ENCODE measurements at places on chromosomes 12 and 14. TPM values are rescaled to one million over a fixed set of nuclear protein-coding genes. Genes with fewer than 3 reads are reported as not detected.

LRP1-AS gene
- total RNA-seq: not detected

DNA sequence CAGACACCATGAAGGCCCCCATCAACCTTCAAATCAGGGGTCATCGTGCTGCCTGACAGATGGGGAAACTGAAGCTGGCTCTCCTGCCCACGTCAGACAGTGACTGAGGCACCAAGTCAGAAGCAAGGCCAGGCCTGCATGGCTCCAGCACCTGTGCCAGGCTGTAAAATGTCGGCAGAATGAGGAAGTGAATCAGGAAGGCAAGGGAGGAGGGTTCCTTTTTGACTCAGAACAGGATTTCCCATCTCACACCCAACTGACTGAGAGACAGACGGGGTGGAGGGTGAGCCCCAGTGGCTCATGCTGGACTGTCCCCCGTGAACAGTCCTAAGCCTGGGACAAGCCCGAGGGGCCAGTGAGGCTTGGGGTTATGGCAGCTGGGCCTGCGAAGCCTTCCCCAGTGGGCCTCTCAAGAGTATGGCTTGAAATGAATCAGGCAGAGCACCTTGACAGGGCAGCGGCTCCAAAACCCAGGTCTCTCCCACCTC, 20.9 kb downstream of the SYNE3 start:
- no peak for DNase-seq

- no peak for DNase-seq
Observed at GRCh38 chr14:77498984-77499527, 440 bp upstream of the ISM2 start.

DNA sequence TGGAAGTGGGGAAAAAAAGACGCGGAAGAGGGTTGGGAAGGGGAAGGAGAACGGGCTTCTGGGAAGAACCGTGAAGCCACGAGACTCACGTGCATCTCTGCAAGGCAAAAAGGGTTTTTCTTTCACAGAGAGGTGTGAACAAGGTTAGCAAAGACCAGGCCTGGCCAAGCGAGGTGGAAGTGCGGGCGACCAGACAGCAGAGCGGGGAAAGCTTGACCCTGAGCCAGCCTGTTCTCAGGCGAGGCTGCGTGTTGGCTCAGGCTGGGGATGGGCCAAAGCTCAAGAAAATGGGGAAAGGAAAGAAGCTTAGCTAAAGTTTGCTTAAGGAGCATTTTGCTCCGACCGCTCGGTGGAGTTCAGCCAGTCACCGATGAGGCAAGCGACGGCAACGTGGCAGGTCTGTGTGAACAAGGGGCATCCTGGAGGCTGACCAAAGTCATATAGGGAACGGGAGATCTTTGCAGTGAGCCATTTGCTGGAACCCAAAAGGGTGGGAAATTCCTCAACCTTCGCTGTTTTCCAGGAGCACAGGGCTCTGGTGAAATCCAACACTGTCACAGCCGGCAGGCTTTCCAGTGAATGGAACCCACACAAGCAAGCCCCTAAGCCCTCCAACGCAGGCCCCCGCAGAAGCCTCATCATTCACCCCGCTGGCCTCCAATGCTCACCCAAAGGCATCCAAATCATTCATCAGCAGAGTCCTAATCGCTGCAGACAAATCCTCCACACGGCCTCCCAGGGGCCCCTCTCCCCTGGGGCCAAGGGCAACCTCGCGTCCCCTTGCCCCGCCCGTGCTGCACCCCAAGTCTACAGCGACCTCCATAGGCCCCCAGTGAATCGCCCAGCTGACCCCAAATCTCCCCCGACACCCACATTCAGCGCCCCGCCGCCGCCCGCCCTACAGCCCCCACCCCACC, 754 bp downstream of the ZNF605 start:
- no peak for DNase-seq

DNA sequence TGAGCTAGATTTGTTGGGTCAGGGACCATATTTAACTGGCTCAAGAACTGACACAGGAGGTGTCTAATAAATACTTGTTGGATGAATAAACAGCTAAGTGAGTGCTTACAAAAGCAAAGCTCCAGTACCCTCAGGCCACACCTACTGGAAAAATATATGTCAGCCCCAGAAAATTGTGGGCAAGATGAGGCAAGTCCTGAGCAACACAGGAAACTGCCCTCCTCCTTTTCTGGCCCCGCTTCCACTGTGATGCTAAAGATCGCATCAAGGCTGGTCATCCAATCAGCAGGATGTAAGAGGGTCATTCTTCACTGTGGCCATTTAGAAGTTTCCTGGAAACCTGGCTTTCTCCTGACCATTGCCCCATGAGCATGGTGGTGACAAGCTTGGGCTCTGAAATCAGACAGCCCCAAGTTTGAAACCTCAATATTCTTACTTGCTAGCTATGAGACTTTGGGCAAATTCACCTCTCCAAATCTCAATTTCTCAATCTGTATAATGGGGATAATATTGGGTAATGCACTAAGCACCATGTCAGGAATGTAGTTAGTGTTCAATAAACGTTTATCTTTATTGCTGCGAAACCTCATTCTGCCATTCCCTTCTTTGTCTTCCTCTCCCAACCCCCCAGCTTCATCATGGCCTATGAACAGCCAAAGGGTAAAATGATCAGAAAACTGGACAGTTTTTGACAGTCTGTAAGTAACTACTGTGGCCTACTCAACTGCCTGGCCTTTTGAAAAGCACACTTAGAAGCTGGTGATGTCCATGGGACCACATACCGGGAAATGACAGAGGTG, 139.3 kb upstream of the PZP start:
- no peak for DNase-seq

DNA sequence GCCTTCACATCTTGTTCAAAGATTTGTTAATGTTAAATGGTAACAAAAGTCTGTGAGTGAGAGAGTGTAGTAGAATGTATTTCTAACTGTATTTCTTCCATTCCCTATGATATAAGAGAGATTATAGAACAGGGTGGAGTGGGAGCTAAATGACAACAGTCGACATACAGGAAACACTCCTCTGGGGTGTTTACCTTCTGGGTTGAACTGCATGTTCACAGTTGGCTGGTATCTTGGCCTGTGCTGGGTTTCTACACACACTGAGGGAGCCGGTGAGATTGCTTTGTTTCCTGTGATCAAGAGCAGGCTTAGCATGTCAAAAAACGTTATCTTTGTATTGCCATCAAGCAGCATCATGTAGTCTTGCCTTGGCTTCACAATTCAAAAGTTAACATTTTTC, 274.3 kb upstream of the FAR2 start:
- no peak for DNase-seq

Measured in suprapubic skin (tissue), 4 donors.